ENCODE measurements at places on chromosomes 1 and 21.

DNA sequence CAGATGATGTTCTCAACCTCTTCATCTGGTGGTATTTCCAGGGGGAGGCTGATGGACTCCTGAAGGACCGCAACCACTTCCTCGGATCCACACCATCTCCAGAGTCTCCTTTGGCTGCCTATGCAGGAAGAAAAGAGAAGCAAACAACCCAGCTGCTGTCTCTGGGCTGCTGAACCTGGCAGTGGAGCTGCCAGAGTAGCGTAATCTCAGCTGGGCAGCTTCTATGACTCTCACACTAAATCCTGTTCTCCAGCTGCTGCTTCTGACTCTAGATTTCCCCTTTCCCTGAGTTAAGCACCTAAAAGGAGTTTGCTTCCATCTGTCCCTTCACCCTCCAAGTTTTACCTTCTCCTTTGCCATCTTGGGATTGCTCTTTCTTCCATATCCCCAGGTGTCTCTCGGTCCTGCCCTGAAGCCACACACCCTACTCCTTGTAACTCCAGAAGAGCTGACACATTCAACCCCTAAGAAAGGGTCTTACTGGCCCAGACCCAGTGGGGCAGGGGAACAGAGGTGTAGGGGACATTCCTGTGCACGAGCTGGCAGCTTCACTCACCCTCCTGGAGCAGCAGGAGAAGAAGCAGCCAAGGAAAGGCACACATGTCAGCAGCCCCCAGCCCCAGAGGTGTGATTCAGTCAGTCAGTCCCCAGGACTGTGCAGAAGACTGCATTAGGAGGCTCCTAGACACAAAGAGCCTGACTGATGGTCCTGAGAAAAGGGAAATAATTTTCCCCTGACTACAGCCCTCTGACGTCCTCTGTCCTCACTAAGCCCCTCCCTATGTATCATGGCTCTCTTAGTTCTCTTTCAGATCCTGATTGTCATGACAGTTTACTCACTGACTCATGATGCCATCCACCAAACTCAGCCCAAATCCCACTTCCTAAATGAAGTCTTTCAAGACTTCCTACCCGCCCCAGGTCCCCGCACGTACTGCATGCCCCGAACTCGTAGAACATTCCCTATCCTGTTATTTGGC, at the start of gene SLAMF9:
SLAMF9 (minus strand) TSS at position 702 of the 980 bp plus-strand sequence; CDS start at position 602, 100 bp downstream.
- no peak for DNase-seq

DNA sequence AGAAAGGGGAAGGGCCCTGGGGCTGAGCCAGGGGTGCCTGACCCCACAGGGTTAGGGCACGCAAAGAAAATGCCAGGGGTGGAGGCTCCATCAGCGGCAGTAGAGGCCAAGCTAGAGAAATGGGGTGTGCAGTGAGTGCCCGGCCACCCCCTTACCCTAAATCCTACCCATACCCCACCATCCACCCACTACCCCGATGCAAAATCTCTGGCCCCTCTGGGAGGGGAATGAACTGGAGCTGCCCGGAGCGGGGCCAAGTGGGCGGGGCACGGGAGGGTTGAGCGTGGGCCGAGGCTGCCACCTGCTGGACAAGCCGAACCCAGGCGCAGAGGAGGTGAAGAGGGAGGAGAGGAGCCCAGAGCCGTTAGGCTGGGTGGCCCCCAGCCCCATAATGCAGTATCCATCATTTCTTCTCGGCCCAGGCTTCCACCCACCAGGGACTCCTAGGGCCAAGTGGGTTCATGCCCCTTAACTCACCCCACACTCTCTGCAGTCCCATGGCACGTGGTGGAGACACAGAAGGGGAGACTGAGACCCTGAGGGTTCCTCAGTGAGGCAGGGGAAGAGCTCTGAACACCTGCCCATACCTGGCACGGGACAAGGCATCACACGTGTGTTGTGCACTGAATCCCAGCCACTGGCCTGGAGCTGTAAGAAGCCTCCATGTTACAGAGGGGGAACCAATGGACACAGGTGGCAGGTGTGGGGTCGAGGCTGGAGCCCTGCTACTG, 1.4 kb upstream of the C1QC start:
- peak; percentile 61 for DNase-seq

GRCh38 chr1:40312238-40313205, 4.6 kb downstream of the COL9A2 start:
- no peak for DNase-seq

DNA sequence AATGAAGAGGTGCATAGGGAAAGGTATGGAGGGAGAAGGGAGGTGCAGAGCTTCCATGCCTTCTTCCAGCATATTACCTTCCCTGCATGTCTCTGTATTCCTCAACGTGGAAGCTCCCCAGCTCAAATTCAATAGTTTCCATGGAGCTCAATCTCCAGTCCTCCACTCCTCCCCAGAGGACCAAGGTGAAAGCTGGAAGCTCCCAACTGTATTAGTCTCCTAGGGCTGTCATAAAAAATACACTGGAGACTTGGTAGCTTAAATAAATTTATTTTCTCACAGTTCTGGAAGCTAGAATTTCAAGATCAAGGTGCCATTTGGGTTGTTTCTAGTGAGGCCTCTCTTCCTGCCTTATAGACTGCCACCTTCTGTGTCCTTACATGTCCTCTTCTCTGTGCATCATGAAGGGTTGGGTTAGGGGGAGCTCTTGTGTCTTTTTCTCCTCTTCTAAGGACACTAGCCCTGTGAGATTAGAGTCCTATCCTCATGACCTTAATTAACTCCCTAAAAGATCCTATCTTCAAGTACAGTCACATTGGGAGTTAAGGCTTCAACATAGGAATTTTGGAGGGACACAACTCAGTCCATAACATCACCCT, 21.9 kb upstream of the RABGGTB start:
- DNase-seq: no peak

DNA sequence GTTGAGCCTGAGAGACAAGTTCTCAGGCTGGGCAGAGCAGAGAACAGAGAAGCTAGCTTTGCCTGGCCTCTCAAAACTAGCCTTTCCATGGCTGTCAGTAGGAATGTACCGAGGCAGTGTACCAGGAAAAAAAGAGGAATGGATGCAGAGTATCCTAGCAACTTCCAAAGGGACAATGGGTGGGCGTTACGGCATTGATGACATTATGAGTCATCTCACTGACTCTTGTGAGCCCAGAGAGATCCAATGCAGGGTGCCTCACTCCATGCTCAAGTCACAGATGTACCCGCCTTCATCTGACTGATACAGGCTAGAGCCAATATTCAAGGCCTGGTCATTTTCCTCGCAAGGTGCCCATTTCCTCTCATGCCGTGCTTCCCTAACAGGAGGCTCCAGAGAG, 51.4 kb upstream of the C8B start:
- DNase-seq: no peak

DNA sequence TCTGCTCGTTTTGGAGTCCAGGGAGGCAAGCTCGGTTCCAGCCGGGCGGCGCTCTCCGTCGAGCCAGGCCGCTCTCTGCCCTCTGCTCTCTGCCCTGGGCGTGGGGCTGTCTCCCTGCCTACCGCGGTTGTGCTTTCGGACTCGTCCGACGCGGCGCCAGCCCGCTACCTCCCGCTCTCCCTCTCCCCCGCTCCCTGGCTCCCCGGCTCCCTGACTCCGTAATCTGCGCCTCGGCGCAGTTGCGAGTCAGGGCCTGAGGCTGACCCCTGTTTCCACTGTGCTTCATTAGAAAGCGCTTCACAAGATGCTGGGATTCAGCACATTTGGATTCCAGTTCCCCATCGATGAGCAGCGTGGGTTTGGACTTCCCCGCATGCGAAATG, 2.2 kb downstream of the SOX13 start:
- no peak for DNase-seq

- DNase-seq: no peak
Observed at GRCh38 chr1:113991467-113991997, 12.3 kb downstream of the OLFML3 start.

- DNase-seq: no peak
Observed at GRCh38 chr21:19900149-19900548, 1098.1 kb upstream of the NCAM2 start.

- DNase-seq: no peak
Observed at GRCh38 chr1:8318436-8318835, 522 bp downstream of the SLC45A1 start.

DNA sequence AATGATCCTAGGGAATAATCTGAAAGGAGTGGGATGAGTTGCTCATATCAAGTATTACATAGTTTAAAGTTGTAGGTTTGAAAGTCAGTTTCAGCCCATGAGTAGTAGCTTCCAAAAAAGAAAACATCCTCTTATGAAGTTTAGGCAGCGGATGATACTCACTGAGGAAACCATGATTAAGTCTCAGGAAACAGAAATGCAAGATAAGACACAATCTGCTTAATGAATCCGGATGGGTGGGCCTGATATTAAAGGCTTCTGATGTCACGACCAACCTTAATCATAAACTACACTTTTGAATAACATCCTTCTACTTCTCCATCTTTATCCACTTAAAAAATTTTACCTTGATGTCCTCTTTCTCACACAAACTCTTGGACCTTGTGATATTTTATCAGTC, 61.8 kb downstream of the S1PR1 start:
- no peak for DNase-seq

DNA sequence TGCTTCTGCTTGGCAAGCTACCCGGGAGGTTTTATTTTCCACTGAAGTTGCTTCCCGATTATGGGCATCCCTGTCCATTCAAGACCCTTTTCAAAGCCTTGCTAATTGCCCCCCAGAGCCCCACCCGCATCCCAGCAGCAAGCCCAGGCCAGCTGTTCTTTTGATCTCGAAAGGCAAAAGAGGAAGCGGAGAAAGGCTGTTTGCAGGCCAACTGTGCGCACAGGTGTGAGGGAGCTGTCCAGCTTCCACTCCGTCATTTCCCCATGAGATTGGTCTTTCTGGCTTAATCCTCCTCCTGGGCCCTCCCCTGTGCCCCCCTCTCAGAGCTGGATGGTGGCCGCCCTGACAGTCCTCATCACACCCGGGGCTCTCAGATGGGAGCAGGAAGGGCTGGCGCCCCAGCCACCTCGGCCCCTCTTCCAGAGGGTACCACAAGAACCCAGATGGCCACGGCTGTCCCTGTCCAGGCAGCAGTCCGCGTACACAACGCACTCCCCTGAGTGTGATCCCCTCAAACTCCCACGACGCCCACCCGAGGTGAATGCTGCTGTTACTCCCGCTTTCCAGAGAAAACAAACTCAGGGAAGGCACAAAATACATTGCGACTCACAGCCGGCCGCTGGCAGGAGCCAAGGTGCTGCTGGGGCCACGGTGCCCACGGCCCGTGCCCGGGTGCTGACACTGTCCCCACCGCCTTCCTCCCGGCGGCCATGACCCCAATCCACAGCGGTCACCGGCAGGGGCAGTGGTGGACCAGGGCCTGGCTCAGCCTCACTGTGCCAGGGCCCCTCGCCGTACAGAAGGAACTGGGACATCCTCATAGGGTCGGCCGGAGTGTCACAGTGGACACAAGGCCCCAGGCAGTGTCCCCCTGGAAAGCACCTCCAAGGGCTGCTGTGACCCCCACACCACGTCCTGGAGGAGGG, 121.9 kb downstream of the CRYAA start:
- DNase-seq: no peak

- no peak for DNase-seq
Observed at GRCh38 chr21:32371913-32372314, 20.9 kb downstream of the URB1 start.

DNA sequence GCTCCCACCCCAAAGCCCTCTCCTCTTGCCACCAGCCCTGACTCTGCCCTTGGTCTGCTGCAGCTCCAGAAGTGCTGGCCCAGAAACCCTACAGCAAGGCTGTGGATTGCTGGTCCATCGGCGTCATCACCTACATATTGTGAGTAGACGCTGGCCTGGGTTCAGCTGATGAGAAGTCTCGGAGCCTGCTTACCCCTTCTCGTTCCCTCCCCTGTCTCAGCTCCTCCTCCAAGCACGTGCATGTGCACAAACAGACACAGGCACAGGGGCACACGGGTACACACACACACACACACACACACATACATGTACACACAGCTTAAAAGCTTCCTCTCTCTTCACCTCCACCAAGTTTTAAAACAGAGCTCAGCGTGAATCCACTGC, 24.3 kb downstream of the CAMK1G start:
- DNase-seq: no peak

DNA sequence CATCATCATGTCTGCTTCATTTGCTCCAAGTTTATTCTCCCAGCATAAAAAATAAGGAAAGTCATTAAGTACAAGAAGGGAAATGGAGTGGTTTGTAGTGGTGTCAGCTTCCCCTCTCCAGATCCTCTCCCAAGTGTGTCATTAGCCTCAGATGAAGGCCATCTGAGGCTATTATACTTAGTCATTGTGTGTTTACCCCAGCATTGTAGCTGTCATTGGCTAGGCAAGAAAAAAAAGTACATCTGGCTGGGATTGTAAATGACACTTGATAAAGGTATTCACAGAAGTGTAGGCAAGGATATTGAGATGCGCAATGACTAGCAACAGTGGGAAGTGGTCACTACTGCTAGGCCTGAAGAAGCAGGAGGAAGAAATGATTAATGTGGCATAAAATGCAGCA, 316.9 kb upstream of the SGIP1 start:
- DNase-seq: no peak

GRCh38 chr1:32240140-32240951, 6.7 kb upstream of the FAM167B start:
- DNase-seq: peak; percentile 36

- DNase-seq: no peak
Observed at GRCh38 chr1:226893936-226894335, 23.5 kb downstream of the PSEN2 start.

- no peak for DNase-seq
Observed at GRCh38 chr1:168180148-168180524, 1.4 kb downstream of the TIPRL start.

GRCh38 chr1:19370453-19371170, 58.5 kb downstream of the SLC66A1 start:
- DNase-seq: no peak

DNA sequence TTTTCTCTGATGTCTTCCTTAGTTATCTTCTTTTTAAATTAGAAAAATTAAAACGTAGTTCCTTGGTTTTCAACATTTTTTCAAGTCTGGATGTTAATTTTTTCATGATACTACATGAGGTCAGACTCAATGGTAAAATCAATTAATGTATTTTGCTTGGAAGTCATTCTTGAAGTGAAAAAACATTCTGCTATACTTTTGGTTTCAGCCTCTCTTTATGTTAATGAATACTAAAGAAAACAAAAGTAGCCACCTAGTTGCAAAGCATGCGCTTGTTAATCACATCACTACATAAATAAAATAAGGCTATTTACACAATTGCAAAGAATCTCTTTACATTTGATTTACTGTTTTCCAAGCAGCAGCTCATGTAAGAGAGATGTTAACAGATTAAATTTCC, 170.4 kb downstream of the LIPI start:
- no peak for DNase-seq

- no peak for DNase-seq
Observed at GRCh38 chr1:77582905-77583304, 99.6 kb downstream of the ZZZ3 start.

DNA sequence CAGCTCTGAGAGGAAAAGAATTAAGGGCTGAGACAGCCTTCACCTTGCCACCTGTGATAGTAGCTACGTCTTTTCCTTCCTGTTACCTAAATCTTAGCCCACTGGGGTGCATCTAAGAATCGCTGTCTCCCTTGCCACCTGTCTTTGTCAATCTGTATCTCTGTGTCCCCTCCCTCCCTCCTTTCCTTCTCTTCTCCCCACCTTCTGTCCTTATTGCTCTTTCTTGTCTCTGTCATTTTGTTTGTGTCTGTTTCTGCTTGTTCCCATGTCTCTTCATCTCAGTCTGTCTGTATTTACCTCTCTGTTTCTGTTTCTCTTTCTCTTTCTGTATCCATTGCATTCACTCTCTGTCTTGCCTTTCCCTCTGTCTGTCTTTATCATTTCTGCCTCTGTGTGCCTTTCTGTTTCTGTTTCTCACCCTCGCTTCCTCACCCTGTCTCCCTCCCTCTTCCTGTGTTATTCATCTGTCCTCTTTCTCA, 30.2 kb downstream of the SLC22A15 start:
- DNase-seq: no peak

Measured in stimulated activated CD4-positive, alpha-beta T cell treated with anti-CD3 and anti-CD28 coated beads, Interleukin-1b, Interleukin-23, amount 100 ng/mL, for 4 hours (primary cell).